ENCODE measurements at places on chromosomes 11 and 22.
A peak's percentile ranks its signal among the peaks of the same experiment; 100 is the strongest.

- no peak for DNase-seq
Measured at GRCh38 chr11:69572233-69572860, 68.6 kb upstream of the CCND1 start.

GRCh38 chr11:43282607-43283440 is 29.0 kb upstream of the API5 start:
- DNase-seq, result peak; percentile 68

DNA sequence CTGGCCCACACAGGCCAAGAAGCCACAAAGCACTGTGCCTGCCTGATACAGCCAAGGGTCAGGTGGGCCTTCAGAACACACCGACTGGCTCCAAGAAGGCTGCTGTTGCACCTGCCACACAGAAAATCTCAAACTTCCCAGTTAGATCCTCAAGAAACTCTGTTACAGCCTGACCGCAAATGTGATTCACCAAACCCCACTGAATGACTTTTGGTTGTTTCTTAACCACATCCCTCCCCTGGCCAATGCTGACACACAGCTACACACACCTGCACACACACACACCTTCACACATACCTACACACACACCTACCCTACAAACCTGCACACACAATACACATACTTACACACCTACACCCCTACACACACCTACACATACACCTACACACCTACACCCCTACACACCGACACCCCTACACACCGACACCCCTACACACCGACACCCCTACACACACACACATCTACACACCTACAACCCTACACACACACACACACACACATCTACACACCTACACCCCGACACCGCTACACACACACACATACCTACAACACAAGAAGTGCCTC is 31.5 kb downstream of the CDKN1C start:
- DNase-seq, result no peak

GRCh38 chr11:122045181-122045586 is 70.8 kb downstream of the BLID start:
- no peak for DNase-seq

DNA sequence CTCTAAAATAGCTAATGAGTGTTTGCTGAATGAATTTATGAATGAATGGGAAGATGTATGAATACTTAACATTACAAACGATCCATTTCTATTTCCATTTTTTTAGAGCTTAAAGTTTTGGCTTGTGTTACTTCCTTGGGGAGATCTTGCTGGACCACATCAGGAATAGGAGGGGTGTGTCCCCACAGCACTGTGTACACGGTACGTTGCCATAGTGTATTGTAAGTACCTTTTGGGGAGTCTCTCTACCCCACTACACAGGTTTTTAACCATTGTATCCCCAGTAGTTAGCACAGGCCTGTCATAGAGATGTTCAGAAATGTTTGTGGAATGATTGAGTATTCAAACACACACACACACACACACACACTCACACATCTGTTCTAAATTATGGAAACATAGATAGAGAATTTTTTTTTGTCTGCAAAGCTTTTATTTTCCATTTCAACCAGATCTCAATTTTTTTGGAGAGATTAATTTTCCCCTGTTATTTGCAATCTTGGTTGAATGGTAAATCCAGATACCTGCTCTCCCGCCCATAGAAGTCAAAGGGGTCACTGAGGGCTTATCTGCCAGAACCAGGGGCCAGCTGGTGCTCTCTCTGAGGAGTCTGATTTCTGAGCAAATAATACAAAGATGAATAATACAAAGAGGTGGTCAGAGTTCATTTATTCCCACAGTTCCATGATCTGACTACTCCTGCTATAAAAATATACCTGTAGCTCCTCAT is 471.0 kb downstream of the INSC start:
- no peak for DNase-seq

DNA sequence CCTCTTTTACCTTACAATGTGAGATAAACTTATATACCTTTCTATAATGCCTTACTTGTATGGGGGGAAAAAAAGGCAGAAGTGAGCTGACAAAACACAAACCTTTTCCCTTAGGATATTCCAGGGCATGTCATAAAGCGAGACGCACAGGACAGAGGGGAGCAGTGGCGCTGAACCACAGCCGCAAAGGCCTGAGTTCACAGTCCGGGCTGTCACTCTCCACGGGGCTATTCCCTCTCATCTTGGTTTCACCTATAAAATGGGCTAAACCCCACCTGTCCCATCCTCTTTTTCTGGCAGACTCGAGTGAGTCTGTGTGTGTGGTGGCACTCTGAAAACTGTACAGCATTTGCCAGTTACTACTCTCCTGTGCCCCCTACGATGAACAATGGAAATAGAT is 14.4 kb upstream of the FXYD2 start:
- no peak for DNase-seq

DNA sequence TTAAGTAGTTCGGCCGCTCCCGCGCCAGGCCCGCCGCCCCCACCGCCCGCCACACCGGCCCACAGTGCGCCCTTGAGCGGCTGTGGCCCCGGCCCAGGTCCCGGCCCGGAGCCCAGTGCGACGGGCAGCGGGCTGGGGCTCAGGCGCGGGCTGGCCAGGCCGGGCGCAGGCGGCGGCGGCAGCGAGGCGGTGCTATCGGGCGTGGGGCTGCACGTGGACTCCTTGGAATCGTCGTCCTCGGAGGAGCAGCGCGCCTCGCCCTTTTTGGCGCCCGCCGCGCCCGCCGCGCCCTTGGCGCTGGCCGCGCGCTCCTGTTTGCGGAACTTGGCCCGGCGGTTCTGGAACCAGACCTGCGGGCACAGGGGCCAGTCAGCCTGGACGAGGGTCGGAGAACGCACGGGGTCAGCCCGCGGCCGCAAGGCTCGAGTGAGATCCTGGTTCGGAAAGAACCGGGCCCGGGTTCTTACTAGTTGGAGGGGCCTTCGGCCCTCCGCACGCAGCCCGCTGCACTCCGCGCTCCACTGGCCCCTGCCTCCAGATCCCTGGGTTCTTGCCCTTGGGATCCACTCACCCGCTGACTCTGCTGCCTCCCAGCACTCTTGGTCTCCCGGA is 4.0 kb downstream of the PHOX2A start:
- no peak for DNase-seq

DNA sequence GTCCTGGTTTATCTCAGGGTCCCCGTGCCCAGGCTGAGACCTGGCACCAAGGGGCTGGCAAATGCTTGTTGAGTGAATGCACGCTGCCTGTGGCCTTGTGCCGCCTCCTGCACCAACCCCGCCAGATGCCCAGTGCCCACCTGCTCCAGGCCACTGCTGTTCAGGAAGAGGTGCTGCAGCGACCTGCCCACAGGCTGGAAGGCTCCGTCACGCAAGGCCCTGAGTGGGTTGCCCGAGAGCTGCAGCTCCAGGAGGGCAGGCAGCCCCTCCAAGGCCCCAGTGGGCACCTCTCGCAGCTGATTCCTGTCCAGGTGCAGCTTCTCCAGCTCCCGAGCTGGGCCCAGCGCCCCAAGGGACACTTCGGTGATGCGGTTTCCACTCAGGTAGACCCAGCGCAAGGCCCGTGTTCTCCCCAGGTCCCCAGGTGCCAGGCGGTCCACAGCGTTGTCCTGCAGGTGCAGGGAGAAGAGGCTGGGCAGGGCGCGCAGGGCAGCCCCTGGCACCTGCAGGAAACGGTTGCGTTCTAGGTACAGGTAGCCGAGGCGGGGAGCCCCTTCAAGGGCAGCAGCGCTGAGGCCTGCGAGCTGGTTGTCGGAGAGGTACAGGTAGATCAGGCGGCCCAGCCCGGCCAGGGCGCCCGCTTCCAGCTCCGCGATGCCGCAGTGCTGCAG is 3.6 kb downstream of the CHADL start:
- no peak for DNase-seq

DNA sequence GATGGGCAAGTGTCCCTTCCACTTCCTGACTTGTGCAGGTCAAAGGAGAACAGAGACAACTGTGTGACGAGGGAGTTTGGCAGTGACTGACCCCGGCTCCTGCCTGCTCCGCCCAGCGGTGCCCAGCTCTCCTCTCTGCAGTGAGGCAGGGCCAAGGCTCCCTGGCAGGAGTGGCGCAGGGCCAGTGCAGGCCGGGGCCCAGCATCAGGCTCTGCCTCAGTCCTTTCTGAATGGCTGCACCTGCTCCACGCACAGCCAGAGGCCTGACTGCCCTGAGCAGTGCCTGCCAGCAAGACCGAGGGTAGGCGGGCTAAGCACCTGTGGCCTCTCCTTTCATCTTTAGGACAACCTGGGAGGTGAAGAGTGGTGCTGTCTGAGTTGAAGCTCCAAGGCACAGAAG is 54.2 kb downstream of the WT1 start:
- no peak for DNase-seq

GRCh38 chr11:60939855-60940254 is 12.1 kb downstream of the SLC15A3 start:
- DNase-seq, result no peak

DNA sequence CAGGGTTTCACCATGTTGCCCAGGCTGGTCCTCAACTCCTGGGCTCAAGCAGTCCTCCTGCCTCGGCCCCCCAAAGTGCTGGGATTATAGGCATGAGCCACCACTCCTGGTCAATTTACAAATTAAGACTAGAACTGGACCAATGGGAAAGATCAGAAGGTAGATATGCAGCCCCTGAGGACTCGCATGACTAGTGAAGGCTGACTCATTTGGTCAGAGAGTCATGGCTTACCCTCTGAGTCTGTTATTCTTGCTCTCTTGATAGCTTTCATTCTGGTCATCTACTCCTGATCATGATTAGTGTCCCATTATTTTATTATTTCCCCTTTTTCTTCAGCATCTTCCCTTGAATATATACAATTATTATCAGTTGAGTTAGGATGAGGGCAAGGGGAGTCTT is 2.7 kb upstream of the LDHAL6A start:
- DNase-seq, result no peak
